ENCODE measurements at places on chromosomes 11 and 22.

GRCh38 chr11:128575174-128575960 is 12.0 kb downstream of the ETS1 start:
- DNase-seq = no peak

GRCh38 chr11:70506986-70507385 is 108.7 kb downstream of the CTTN start:
- DNase-seq = no peak

GRCh38 chr11:116171271-116172140 is 601.3 kb downstream of the BUD13 start:
- DNase-seq = no peak

DNA sequence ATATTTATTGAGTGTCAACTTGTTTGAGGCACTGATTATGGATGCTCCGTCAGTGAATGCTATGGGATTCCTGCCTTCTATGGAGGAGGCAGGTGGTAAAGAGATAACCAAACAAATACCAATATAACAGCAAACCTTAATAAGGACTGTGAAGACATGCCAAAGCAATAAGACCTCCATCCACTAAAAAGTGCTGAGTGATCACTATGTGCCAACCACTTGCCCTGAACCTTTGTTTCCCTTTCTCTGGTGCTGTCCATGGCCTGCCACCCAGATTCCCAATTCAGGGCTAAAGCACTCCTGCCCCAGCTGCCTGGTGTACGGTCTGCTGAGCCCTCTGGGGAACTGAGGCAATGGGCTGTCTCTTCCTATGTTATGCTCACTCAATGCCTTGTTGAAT is 1074.9 kb downstream of the OPCML start:
- no peak for DNase-seq

GRCh38 chr11:84564180-84564866 is 1062.8 kb downstream of the DLG2 start:
- DNase-seq = no peak

DNA sequence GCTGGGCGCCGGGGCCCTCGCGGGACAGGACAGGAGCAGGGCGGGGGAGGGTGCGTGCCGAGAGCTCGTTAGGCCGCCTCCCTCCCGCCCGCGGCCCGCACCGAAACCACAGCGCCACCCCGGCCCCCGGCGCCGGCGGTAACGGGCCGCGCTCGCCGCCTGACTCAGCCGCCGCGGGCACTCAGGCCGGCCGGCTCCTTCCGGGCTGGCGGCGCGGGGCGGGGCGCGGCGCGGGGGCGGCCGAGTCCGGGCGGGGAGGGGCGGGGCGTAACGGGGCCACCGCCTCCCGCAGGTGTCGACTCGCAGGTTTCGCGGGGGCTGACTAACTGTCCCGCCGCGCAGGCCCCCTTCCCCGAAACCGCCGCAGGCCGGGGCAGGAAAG is at the start of gene AP5B1:
TSS of gene AP5B1 (minus strand) at position 207 of the 382 bp plus-strand sequence. CDS start 385 bp downstream, outside the sequence.
- DNase-seq = peak; percentile 69

DNA sequence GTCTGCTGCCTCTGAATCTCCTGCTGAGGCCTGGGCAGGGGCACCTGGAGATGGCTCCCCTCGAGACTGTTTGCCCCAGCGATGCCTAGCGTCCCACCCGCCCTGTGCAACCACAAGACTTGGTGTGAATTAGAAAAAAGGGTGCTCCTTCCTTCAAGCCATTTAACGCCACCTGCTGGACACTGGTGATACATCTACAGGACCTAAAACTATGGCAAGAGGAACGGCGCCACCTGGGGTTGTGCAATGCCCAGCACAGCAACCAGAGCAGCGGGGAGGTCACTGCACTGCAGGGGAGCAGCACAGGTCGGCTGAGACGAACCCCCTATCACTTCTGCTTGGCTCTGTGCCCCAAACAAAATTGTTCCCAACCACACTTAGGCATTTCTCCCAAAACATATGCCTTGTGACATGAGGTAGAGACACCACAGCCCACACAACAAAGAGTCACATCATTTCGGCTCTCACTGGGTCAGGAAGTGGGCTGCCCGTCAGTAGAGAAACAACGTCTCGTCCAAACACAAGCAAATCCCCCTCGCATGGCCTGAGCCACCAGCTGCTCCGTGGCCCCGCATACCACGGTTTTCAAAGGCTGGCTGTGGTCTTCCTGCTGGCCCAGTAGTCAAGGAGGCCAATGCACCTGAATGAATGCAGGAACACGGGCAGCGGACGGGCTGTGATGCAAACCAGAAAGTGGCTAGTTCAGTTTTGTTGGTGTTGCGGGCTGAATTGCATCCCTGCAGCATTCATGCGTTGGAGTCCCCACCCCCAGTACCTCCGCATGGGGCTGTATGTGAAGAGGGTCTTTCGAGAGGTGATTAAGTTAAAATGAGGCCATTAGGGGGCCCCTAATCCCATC is 171.9 kb downstream of the SHANK2 start:
- no peak for DNase-seq

- no peak for DNase-seq
Observed at GRCh38 chr11:20089367-20089766, 70.9 kb downstream of the DBX1 start.

GRCh38 chr22:38312261-38312800 is 4.9 kb downstream of the CSNK1E start:
- no peak for DNase-seq

DNA sequence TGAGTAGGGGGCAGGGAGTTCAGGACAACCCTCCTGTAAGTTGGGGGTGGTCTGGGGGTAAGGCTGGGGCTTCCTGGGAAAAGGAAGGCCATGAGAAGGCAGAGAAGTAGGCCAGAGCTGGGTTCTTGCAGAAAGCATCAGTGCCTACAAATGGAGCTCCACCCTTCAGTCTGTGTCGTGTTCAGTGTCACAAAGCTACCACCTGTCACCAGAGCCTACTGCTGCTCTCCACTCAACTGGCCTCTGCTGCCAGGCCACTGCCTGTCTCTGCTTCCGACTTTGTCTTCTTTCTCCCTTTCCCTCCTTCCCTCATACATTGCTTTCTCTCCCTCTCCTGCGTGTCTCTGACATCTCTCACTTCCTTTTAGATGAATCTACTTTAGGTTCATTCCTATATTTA is 3.4 kb upstream of the WBP2NL start:
- DNase-seq = no peak

DNA sequence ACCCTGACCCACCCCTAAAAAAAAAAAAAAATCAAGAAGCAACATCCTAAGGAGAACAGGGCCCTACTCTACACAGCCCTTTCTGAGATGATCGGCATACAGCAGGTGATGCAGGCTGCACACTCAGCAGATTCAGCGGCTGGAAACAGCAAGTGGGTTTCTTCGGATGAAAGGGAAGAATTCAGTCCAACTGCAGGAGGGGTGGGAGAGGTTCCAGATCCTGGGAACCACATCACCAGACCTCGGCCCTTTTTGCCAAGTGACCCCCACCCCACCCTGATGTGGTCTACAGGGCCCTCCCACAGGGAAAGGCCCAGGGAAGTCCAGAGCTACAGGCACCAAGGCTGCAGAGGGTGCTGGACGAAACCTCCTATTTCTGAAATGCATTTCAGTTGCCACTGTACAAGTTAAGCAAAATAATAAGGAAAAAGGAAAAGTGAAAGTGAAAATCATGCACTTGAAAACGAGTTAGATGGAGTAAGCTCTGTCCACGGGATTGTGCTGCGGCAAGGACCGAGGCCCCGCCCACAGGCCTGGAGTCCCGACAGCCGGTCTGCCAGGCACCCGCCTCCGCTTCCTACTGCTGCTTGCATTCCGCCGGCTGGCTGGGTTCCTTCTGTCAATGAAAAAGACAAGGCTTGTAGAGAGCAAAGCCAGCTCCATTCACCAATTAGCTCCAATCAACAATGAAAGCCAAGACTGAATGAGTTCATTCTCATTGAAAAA is 16.0 kb upstream of the PHLDA2 start:
- DNase-seq = no peak

GRCh38 chr11:109508943-109509342 is 87.0 kb downstream of the C11orf87 start:
- no peak for DNase-seq

DNA sequence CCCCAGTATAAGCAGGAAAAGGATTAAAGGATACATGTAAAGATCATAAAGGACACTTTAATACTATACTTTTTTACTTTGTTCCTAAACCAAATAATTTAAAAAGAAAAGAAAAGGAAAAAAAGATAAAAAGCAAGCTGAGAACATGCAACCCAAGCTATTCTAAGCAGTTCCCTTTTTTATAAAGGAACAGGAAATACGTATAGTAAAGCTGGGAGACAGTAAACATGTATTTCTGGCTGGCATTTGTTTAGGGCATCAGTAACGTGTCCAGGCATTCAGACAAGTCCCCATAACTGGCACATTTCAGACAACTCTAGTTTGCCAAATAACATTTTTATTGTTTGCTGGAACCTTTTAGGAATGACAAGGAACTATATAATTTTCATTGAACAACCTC is 24.9 kb downstream of the BCO2 start:
- no peak for DNase-seq

DNA sequence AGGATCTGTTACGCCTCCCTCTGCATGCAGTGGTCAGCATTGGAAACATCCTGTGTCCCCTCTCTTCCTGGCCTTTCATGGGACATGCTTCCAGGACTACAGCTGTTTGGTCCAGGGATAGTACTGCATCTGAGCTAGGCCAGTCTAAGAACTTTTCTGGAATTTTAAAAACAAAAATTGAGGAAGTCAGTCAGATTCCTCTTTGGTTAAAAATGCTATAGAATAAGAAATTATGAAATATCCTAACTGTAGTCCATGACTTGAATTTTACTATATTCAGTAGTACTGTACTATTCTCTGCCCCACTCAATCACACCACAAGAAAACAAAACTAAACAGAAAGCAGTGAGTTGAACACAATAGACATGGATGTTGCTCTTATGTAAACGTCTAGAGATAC is 201.0 kb upstream of the CADM1 start:
- no peak for DNase-seq

DNA sequence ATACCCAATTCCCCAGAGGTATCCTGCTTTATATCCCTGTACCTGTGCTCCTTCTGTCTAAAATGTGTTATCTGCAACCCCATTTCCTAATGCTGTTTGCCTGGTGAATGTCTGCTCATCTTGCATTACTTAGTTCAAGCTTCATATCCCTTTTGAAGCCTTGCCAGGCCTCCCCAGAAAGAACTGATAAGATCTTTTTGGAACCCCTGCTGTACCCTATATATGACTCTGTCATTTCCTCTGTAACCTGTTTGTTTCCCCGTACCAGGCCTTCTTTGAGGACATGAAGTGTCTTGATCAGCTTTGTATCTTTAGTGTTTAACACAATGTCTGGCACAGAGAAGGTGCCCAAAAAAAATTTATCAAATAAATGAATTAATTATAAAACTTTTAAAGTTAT is 77.6 kb downstream of the LIF start:
- no peak for DNase-seq

DNA sequence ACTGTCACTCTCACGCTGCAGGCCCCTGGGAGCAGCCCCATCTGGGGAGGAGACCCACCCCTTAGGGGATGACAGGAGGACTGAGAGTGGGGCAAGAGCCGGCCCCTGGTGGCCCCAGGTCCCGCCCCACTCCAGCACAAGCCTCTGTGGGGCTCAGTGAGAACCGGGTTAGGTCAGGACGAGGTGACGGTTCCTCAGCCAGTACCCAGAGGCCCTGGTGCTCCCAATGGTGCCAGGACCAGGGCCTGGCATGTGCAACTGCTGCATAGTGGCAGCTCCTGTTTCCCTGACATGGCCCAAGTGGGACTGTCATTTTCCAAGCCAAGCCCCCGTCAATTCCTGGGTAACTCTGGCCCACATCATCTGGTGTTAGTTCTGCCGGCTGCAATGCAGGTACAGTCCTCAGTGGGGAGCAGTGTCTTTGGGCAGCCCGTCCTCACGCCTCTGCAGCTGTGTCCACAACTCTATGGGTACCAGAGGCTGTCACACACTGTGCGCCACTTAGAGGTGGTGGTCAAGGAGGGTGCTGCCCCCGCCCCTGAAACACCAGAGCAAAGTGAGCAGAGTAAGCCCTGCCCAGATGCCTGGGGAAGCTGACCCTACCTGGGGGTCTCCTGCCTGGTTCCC is 15.9 kb downstream of the CHID1 start:
- DNase-seq = no peak

DNA sequence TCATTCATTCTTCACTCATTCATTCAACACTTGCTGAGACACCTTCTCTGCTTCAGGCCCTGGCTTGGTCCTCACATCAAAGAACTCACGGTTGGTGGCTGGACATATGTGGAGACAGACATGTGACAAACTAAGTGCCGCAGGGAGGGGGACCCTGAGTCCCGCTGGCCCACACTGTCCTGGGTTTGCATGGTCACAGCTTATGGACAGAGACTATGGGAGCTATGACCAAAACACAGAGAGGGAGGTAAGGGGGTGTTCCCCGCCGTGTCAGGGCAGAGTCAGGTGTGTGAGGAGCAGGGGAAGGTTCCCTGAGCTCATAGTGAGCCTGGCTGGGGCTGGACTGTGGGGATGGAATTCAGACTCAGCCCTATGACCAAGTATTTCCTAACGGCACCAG is 123.1 kb downstream of the MPPED1 start:
- DNase-seq = no peak

- DNase-seq = no peak
Observed at GRCh38 chr11:85269109-85269508, 358.0 kb downstream of the DLG2 start.

GRCh38 chr22:27990879-27991278 is 71.8 kb upstream of the PITPNB start:
- no peak for DNase-seq

- no peak for DNase-seq
Observed at GRCh38 chr11:120172054-120172911, 34.4 kb upstream of the TRIM29 start.

- no peak for DNase-seq
Observed at GRCh38 chr11:36436064-36436463, 74.0 kb downstream of the TRAF6 start.

DNA sequence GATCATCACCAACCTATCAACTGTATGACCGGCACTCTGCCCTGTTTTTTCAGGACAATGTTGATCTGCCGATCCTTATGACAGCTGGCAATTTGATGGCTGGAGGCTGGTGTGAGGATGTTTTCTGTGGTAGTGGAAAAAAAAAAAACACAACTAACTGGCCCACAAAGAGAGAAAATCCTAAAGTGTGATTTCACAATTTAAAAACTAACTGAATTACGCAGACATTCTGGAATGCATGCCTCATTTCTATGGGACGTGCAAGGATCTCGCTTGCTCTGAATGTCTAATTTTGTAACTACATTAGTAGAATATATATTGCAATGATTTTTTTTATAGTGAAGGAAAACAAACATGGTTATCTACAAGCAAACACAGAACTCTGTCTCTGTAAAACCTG is 590.5 kb downstream of the ETS1 start:
- DNase-seq = no peak
